ENCODE measurements at places on chromosomes 12 and 14. TPM values are rescaled to one million over a fixed set of nuclear protein-coding genes. Genes with fewer than 3 reads are reported as not detected.

ADCY4 gene
- total RNA-seq = 3.8 TPM

DNA sequence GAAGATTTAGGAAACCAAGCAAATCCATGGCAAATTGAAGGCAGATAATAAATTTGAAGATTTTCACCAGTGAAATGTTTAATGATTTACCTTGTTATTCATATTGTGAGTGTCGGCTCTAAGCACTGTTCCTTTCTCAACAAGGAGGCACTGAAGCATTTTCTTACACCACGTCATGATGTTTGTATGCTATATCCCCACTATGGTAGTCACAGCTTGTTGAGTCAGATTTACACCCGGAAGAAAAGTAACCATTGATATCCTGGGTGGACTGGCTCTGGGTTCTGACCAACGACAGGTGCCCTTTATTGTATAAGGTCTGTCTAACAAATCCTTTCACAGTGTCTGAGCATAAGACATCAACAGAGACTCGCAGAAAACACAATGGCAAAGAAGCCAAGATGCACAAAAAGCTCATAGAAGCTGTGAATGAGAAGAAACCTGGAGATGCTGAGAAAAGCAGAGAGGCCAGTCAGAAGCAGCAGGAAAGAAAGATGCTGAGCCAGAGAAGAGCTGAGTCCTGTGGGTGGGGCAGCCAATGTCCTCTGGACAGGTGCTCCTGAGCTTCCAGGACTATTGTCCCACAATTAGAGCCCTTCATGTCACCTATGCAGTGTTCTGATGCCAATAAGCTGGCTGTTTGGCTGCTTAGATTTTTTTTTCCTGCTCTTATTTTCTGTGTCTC lies 49.7 kb upstream of the ARHGAP5 start:
- H3K27me3 ChIP-seq = peaks cover 25% of the 10 kb centered on the region
- no peak overlapping the region for H3K27ac ChIP-seq
- no peaks in the 10 kb centered on the region for H3K36me3 ChIP-seq
- DNase-seq = no peak
- H3K4me1 ChIP-seq = no peaks in the 10 kb centered on the region
- H3K4me3 ChIP-seq = no peak overlapping the region

OTX2 gene
- not detected for total RNA-seq

- peaks cover 10% of the 10 kb centered on the region for H3K27me3 ChIP-seq
- no peaks in the 10 kb centered on the region for H3K4me1 ChIP-seq
- no peak overlapping the region for H3K27ac ChIP-seq
- no peak for DNase-seq
- no peak overlapping the region for H3K4me3 ChIP-seq
Observed at GRCh38 chr12:54824402-54824801, 29.9 kb upstream of the MUCL1 start.

- no peaks in the 10 kb centered on the region for H3K27me3 ChIP-seq
- H3K36me3 ChIP-seq = no peaks in the 10 kb centered on the region
- no peak overlapping the region for H3K27ac ChIP-seq
- no peaks in the 10 kb centered on the region for H3K4me1 ChIP-seq
- H3K4me3 ChIP-seq = no peak overlapping the region
Observed at GRCh38 chr12:124727264-124727800, 136.3 kb downstream of the SCARB1 start.

- H3K27me3 ChIP-seq = no peaks in the 10 kb centered on the region
- H3K4me3 ChIP-seq = no peak overlapping the region
- no peak for DNase-seq
- H3K4me1 ChIP-seq = no peaks in the 10 kb centered on the region
- no peak overlapping the region for H3K27ac ChIP-seq
Observed at GRCh38 chr14:81837304-81837703, 303.7 kb upstream of the SEL1L start.

DNA sequence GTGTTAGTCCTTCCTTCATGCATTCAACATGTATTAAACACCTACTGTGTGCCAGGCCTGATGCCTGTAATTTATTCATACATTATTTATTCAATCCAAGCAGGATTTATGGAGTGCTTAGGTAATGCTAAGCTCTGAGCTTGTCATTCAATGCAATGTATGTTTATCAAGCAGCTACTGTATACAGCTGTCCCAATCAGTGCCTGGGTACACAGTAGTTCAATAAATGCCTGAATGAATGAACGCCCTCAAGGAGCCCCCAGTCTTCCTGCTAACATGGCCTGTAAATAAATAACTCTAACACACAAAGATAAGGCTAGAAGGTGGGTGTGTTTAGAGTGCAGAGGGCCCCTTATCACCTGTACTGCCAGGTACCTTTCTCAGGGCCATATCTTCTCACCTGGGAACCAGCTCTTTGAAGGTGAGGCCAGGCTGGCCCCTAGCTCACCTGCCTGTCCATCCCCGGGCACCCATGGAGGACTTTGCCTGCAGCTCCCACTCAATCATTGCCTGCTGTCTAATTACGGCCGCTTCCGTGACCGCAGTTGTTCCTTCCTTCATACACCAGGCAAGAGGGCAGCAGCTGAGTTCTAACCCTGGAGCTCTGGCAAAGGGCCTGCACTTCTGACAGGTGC lies 20.0 kb upstream of the KDM2B start:
- H3K27me3 ChIP-seq = no peaks in the 10 kb centered on the region
- H3K4me3 ChIP-seq = no peak overlapping the region
- no peak for DNase-seq
- no peaks in the 10 kb centered on the region for H3K4me1 ChIP-seq

HCAR2 gene
- not detected for total RNA-seq

KRT72 gene
- 11.6 TPM for total RNA-seq

DNA sequence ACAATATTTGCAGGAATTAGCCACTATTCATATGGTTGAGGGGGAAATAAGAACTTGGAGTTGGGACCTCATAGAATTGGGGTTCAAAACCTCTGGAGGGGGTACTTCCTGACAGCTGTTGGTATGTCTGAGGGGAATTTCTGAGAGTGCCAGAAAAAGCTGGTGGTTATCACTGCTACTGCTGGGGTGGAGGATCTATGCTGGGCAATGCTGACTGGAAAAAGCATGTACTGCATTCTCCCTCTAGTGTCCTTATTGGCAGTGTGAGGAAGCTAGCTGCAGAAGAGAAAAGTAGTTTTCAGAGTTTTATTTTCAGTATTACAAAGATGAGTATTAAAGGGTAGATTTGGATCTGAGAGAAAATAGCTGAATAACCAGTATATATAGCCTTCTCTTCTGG lies 88.8 kb downstream of the FUT8 start:
- no peak overlapping the region for H3K4me3 ChIP-seq
- H3K4me1 ChIP-seq = peaks cover 16% of the 10 kb centered on the region
- no peaks in the 10 kb centered on the region for H3K27me3 ChIP-seq
- H3K27ac ChIP-seq = no peak overlapping the region

DNA sequence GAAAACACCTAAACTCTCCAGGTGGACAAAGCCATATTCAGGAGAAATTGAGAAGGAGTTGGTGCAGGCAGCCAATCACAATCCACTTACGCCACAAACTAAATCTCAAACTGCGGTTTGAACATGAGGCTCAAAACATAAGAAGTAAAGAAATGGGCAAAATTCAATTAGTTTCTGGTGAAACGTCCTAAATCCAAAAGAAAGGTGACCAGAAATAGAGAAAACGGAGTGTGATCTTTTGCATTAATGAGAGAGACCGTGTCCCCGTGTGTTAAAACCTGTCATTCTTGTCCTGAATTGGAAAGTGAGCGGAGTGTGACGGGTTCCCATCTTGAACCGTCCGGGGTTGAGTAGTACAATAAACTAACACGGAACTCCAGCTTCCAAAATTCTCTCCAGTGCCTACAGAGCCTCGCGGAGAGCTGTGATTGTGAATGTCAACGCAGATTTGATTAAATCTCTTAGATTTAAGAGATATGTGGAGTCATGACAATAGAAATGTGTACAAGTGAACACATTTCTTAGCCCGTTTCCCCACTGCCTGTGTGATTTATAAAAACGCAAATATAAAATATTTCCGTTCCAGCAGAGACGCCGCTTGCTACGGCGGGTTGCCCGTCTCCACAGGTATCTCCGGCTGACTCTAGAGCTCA lies 595 bp upstream of the METAP2 start:
- H3K4me1 ChIP-seq = peaks cover 54% of the 10 kb centered on the region
- H3K36me3 ChIP-seq = peaks cover 28% of the 10 kb centered on the region
- peak; percentile 38 for DNase-seq

CRIP1 gene
- 98.1 TPM for total RNA-seq

DNA sequence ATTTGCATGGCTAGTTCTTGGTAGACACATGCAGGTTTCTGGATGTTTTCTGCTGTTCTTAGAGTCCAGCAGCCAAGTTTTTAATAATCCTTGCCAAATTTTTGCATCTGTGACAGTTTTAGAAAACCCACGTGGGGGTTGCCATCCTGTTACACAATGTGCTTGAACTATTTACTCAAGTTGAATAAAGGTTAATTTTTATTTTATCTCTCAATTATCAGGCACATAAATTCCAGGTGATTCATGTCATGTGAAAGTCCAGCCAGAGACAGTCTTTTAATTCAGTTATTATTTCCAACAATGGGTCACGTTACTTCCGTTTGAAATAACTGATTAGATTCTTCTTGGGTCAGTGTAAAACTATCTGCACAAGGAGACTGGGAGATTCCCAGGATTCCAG lies 15.7 kb downstream of the MYRFL start:
- no peak overlapping the region for H3K4me3 ChIP-seq
- H3K36me3 ChIP-seq = no peaks in the 10 kb centered on the region
- no peak for DNase-seq
- no peak overlapping the region for H3K27ac ChIP-seq
- H3K4me1 ChIP-seq = no peaks in the 10 kb centered on the region
- peaks cover 11% of the 10 kb centered on the region for H3K27me3 ChIP-seq

DNA sequence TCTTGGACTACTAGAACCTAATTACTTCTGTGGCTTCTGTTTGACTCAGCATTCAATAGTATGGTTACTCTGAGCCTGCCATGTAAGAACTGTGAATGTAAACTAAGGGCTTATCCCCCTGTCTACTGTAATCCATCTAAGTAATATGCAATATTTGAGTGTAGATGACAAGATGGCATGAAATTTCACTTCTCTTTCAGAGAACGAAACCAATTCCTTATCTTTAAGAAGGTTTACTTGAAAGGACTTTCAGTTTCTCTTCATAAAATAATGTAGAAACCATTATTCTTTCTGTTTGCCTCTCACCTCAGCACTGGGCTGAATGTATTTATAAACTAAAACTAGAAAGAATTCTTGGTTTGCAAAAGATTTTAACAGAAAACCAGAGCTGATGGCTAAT lies 60.4 kb upstream of the ARID2 start:
- H3K27ac ChIP-seq = peak overlapping the region; percentile 79
- DNase-seq = peak; percentile 34
- H3K27me3 ChIP-seq = no peaks in the 10 kb centered on the region
- no peaks in the 10 kb centered on the region for H3K36me3 ChIP-seq
- peaks cover 32% of the 10 kb centered on the region for H3K4me1 ChIP-seq
- H3K4me3 ChIP-seq = peak overlapping the region; percentile 68

- peaks cover 58% of the 10 kb centered on the region for H3K27me3 ChIP-seq
- H3K36me3 ChIP-seq = peaks cover 3% of the 10 kb centered on the region
- H3K27ac ChIP-seq = no peak overlapping the region
- H3K4me3 ChIP-seq = peak overlapping the region; percentile 74
- peaks cover 26% of the 10 kb centered on the region for H3K4me1 ChIP-seq
Observed at GRCh38 chr14:90062822-90063539, 1.2 kb downstream of the KCNK13 start.

DNA sequence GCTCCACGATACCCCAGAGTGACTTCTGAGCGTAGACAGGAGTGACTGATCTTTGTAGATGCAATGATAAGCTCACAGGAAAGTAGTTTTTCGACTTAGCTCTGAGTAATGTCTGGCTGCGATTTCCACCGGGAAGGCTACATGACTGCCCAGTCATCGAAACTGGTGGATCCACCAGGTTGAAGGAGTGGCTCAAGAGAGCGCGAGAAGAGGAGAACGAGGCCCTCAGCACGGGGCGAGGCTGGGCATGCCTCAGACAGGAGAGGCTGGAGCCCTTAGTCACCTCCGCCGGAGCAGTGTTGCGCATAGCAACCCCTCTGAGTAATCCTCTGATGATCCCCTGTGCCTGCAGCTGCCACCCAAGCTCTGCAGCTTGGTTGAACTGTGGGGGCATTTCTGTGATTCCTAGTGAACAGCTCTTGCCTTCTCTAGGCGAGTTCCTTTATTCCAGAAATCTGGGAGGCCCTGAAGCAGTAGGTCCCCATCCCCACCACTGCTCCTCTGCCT lies 25.6 kb downstream of the ELK3 start:
- no peak overlapping the region for H3K4me3 ChIP-seq
- peaks cover 8% of the 10 kb centered on the region for H3K4me1 ChIP-seq
- peak overlapping the region; percentile 30 for H3K27ac ChIP-seq
- DNase-seq = no peak
- H3K36me3 ChIP-seq = peaks cover 14% of the 10 kb centered on the region

DNA sequence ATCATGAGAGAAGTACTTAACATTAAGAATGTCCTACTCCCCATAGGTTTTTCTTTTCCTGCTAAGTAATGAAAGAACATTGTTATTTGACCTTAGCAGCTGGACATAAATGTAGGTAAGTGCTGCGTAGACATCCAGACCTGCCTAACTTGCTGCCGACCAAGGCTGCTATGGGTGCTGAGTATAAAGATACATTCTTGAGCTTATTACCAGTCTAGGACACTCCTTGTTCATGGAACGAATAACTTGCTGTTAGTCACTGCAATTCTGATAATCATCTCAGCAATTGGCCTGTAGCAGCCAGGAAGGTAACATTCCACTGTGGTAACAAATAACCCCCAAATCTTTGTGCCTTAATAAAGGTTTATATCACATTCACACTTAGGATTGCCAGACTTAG lies 478.1 kb downstream of the VRK1 start:
- H3K4me3 ChIP-seq = no peak overlapping the region

DNA sequence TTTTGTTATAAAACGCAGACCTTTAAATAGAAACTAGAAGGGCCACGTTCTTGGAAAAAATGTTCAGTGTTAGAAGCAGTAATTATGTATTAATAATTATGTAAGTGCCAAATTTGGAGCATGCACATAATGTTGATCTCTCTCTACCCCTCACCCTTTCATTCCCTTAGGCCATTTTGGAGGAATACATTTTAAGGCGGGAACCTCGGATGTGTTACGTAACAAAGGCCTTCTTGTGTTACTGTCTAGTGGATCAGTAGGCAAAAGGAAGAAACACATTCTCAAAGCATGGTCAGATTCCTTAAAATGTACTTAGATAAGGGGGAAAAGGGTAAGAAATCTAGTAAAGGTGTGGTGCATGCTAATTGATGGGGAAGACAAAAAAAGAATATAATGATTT lies 52.7 kb downstream of the RASSF3 start:
- H3K4me1 ChIP-seq = peaks cover 91% of the 10 kb centered on the region
- no peaks in the 10 kb centered on the region for H3K27me3 ChIP-seq
- H3K36me3 ChIP-seq = no peaks in the 10 kb centered on the region

CFAP251 gene
- 0.49 TPM for total RNA-seq

HNRNPC gene
- total RNA-seq = 569 TPM

All from naive thymus-derived CD8-positive, alpha-beta T cell (primary cell).